ENCODE measurements at places on chromosomes 1 and 21.

DNA sequence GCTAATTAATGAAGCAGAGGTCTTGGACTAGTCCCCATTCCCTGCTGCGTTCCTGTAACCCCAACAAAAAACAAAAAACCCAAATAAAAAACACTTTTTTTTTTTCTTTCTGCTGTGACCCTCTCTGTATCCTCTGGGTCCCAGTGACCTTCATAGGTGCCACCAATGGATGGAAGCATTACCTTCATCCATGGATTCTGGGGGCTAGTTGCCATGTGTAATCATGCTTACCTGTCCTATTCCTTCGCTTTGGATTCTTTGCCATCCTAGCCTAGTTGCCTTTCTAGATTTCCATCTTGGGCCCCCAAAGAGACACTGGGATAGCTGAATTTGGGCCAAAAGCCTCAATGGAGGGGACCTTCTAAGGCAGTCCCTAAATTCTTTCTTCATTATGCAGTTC, 1208.7 kb downstream of the BRINP3 start:
- ATAC-seq, result no peak

GRCh38 chr1:163583661-163584181, 262.0 kb downstream of the NUF2 start:
- no peak for ATAC-seq

DNA sequence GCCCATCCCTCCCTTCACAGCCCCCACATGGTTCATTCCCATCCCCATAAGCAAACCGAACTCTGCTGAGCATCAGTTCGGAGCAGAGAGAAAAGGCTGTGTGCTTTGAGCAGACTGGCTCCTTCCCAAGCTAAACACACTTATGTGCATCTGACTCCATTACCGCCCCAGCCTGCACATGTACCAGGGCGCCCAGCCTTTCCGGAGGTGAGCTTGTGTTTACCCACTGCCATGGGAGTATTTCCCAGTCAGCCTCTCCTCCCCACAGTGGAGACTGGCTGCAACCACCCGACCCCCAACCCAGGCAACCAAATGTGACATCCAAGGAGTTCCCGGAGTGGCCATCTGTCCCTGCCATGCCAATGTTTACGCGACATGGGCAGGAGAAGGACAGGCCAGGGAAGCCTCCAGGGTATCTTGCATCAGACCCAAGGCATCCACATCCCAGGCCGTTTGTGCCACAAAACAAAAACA, 9.4 kb downstream of the TIAM1 start:
- ATAC-seq, result no peak

DNA sequence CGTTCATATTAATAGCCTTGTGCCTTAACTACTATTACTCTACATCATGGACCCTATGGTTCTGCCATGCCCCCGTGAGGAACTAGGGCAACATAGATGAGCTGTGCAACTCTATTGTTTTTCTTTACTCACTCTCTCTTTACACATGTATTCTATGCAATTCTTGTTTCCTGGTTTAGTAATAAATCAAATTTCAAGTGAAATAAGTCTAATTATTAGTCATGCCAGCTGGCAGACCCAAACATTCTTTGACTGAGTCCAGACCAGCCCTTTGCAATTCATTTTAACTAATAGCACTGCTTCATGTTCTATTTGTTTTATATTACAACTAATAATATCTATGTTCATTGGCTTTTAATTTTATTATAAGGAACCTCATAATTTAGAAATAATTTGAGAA, 789.3 kb upstream of the ADAMTS5 start:
- ATAC-seq, result no peak

- ATAC-seq, result no peak
Observed at GRCh38 chr21:44954281-44954771, 14.5 kb downstream of the SLX9 start.

DNA sequence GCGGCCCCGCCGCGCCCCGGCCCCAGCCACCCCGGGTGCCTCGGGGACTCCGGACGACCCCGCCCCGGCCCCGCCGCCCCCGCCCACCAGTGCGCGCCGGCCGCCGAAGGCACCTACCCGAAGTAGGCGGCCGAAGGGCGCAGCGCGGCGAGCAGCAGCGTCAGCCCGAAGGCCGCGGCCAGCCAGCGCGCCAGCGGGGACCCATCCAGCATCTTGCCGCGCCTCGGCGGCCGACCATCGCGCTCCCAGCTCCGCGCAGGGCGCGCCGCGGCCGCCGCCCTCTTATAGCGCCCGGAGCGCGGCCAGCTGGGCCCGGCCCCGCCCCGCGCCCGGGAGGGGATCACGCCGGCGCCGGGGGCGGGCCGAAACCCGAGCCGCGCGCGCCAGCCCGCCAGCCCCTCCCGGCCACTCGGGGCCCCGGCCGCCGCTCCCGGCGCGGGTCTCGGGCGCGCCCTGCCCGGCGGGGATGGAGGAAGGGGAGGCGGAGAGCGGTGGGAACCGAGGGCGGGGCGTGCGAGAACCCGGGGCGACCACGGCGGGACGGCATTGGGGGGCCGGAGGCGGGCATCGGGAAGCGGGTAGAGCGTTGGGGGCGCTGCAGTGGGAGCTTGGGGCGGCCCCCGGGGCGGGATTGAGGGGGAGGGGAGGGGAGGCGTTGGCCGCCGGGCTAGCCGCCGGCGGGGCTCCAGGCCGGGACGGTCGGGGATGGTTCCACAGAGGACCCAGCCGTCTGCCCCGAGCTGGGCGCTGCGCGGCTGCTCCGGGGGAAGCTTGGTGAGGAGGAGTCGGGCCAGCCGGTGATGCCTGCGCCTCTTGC, at the start of gene WNT9A:
Gene WNT9A, minus strand, starts transcription at position 257 of the 817 bp plus-strand sequence. Its CDS starts 45 bp downstream, at position 212.
- peak; percentile 81 for ATAC-seq

- no peak for ATAC-seq
Observed at GRCh38 chr1:118395430-118395991, 210.5 kb upstream of the SPAG17 start.

- ATAC-seq, result no peak
Observed at GRCh38 chr1:27596986-27597385, 7.0 kb downstream of the AHDC1 start.

GRCh38 chr1:109516872-109517271, 7.3 kb upstream of the AMIGO1 start:
- ATAC-seq, result no peak

DNA sequence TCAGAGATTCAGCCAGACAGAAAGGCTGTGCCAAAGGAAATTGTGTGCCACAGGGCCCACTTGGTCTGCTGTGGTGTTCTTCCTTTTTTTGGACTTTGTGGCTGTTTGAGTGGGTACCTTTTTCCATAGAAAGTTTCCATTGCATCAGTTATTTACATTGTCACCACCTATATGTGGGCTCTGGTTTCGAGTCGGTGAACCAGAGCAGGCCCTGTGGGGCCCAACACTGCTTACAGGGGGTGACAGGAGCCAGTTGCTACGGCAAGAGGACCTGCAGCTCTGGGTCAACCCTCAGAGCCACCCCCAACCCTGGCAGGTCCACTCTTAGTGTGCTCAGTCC, 157.0 kb upstream of the EDN2 start:
- no peak for ATAC-seq

Data from gastroesophageal sphincter (tissue), 4 donors.